ENCODE measurements at places on chromosomes 6 and 20. TPM values are rescaled to one million over a fixed set of nuclear protein-coding genes. Genes with fewer than 3 reads are reported as not detected.

HAO1 gene
- not detected for total RNA-seq

WFDC5 gene
- total RNA-seq = not detected

OVOL2 gene
- not detected for total RNA-seq

LRRC73 gene
- 2.5 TPM for total RNA-seq

WFDC2 gene
- total RNA-seq = 2.7 TPM

LY6G6F gene
- not detected for total RNA-seq

RNF144B gene
- 14.6 TPM for total RNA-seq

OSTM1 gene
- 52.0 TPM for total RNA-seq

GRCh38 chr6:26156850-26157250, 69.6 kb downstream of the HFE start:
- peak; percentile 82 for DNase-seq

GRCh38 chr6:156387472-156387871, 389.7 kb upstream of the ARID1B start:
- no peak for DNase-seq

DNA sequence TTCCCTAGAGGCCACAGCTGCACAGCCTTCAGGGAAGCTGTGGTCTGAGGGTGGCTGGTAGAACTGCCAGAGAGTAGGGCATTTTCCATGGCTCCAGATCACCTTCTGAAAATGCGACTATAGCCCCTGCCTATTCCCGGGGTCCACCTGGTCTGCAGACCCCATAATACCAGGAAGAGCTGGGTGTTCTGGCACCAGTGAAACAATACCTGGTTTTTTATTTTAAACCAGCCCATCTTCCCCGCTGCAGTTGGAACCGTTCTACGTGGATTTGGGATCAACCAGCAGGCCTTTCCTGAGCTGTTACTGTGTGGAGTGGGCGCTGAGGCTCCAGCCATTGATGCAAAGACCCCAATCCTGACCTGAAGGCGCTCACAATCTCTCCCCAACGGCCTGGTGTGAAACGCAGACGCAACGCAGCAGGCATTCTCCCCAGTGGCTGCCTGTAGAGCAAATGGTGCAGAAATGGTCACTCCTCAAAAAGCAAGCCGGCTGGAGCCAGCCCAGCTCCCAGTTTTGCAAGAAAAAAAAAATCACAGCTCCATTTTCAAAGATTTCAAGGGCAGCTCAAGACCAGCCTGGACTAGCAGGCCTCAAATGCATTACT, 11.3 kb downstream of the NPEPL1 start:
- DNase-seq = no peak

DNA sequence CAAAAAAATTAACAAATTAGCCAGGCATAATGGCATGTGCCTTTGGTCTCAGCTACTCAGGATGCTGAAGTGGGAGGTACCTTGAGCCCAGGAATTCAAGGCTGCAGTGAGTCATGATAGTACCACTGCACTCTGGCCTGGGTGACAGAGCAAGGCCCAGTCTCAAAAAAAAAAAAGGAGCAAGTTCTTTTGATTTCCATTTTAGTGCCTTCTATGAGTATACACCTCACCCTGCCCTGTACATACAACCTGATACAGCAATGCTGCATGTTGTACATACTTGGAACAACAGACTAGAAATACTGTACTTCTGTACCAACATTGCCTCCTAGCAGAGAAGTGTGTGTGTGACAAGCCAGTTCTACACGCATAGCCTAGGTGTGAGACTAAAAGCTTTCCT, 97.3 kb upstream of the CARMIL1 start:
- no peak for DNase-seq

DNA sequence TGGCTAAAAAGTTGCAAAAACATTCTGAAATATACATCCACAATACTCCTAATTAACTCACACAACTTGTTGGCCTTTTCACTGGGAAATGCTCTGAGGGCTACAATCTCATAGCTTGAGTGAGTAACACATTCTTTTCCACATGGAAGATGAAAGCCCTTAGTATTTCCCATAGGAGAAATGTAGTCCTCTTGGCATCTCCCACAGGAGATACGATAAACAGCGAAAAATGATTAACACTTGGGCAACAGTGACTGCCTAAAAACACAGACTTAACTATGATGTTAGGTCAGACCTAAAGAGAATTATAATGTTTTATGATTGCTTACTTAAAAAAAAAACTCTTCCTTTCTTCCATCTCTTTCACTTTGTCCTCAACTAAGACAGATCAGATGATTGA, 9.0 kb downstream of the MYLK4 start:
- no peak for DNase-seq

DNA sequence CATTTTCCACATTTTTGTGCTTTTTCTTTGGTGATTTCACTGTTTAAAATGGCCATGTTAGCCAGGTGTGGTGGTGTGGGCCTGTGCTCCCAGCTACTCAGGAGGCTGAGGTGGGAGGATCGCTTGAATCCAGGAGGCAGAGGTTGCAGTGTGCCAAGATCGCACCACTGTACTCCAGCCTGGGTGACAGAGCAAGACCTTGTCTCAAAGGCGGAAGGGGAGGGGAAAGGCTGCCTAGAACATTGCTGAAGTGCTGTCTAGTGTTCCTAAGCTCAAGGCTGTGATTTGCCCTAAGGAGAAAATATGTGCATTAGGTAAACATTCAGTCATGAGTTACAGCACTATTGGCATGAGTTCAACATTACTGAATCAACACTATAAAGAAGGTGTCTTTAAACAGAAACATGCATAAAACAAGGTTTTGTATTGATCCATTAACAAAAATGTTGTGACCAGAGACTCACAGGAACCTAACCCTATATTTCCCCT, 14.0 kb downstream of the ZC2HC1B start:
- no peak for DNase-seq

- DNase-seq = no peak
Observed at GRCh38 chr6:132843316-132844035, 29.1 kb downstream of the RPS12 start.

DNA sequence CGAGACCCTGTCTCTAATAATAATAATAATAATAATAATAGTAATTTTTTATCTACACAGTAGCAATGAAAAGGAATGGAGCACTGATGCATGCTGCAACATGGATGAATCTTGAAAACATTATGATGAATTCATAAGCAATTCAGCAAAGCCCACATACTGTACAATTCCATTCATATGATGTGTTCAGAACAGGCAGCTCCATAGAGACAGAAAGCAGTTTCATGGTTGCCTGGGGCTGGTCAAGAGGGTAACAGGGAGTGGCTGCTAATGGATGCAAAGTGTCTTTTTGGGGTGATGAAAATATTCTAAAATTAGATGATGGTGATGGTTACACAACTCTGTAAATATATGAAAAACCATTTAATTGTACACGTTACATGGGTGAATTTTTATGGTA, 43.6 kb downstream of the SLC24A3 start:
- DNase-seq = no peak

- no peak for DNase-seq
Observed at GRCh38 chr20:41482647-41483552, 116.3 kb upstream of the EMILIN3 start.

DNA sequence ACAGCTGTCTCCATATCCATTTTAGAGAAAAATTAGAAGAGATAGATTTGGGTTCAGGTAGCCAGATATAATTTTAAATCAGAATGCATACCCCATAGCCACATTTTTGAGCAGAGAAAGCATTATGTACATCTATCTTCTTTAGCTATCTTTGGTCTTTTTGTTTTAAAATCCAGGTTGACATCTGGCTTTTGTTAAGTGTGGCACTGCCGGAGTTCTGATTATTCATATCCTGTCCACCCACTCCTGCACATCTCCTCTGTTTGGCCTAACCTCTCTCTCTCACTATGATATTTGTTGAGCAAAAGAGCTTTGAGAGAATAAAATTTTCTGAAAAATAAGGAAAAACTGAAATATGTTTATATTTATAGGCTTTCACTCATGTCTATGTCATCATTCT, 189.7 kb downstream of the PACRG start:
- no peak for DNase-seq

DNA sequence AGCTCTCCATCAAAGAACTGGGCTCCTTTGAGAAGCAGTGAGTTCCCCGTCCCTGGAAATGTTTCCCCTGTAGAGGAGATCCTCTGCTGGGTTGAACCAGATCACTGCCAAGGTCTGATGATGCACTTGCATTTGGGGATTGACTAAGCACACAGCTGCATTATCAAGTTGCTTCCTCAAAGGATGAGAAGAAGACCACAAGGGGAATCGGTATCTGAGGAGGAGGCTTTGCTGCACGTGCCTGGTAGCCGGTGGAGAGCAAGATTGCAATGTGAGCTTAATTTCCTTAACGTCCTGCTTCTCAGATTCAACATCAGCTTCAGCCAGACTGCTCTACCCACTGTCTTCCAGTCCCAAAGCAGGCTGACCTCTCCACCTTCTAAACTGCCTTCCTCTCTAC, 128.8 kb upstream of the STMND1 start:
- no peak for DNase-seq

- DNase-seq = no peak
Observed at GRCh38 chr6:167238146-167238693, 52.9 kb upstream of the UNC93A start.

DNA sequence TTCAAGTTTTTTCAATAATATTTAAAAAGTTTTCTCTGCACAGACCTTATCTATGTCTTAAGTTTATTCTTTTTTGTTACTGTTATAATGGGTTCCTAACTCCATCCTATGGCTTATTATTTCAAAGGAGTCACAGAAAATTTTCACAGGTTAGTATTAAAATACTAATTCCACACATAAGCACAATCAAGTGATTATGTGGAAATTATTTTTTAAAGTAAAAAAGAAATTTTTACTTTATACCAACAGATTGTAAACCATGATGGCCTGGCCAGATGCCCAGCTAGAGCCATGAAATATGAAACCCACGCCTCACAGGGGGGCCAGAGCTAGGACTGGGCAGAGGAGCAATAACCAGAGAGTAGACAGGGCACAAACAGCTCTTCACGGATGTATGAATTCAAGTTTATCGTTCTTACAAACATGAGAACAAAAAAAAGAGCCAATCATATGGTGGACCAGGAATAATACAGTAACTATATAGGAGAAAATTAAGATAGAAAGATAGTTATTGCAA, 34.0 kb downstream of the NUDT3 start:
- no peak for DNase-seq

DNA sequence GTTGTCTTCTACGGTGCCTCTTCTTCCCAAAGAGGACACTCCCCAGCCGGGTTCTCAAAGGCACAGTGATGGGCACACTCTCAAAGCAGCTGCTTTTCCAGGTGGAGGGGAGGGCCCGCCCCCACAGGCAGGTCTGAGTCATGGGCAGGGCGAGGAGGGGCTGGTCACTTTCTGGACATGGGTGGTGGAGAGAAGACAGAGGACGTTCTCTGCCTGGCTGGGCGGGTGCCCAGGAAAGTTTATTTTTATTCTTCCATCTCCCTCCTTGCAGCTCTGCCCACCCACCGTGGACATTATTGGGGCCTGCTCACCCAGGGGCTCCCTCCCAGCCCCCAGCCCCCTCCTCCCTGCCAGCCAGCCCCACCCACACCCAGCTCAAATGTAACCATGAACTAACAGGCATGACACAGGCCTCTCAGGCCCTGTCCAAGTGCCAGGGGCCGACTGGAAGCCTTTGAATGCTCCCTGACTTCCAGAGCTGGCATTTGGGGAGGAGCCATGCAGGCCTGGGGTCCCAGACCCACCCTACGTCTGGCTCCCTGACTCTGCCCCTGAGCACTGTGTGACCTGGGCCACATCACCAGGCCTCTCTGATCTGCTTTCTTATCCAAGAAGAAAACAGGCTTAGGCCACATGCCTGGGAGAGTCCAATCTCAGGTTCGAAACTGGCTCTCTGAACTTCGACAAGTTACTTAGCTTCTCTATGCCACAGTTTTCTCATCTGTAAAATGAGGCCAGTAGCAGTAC, 8.0 kb downstream of the TGM2 start:
- peak; percentile 82 for DNase-seq

DNA sequence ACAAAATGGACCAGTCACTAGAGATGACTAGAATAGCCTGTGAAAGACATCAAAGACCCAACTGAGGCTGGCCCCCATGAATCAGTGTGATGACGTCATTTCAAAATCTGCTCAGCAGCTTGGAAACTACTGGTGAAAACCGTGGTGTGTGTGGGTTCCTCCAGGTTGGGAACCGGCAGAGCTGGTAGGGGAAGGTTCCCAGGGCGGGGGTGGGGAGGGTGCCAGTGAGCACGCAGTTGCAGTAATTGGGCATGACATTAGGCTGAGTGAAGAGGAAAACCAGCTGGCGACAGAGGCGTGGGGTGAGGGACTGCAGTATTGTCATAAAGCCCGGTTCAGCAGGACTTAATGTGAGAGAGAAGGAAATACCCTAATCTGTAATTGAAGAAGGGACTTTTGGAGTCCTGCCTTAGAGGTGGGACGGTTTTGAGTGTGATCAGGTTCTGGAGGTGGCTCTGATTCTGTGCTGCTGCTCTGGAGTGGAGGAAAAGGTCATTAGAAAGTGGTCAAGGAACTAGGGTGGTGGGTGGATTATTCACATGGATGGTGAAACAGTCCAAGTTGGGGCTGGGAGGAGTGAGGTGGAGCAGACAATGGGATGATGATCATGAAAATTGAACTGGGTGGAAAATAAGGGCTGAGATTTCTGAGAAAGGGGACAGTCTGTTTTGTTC, 52.0 kb upstream of the MTHFD1L start:
- DNase-seq = no peak

All from right cardiac atrium (tissue), 5 donors.